Epithelial cell of umbilical artery (primary cell): ENCODE measurements at places on chromosomes 2 and 18. TPM values are rescaled to one million over a fixed set of nuclear protein-coding genes. Genes with fewer than 3 reads are reported as not detected.

GALNT5 gene
- under 0.01 and 0.30 TPM in 2 replicates for total RNA-seq

KRTCAP3 gene
- total RNA-seq, result not detected in 2 replicates

SERPINB4 gene
- under 0.01 and 0.15 TPM in 2 replicates for total RNA-seq

PLA2R1 gene
- total RNA-seq, result 14.4 and 16.2 TPM in 2 replicates

CYS1 gene
- not detected in 2 replicates for total RNA-seq

SPATA3 gene
- not detected in 2 replicates for total RNA-seq

ETAA1 gene
- 15.3 and 16.0 TPM in 2 replicates for total RNA-seq

NGEF gene
- under 0.01 TPM in 1 of 2 replicates, not detected in the other for total RNA-seq

EMILIN2 gene
- total RNA-seq, result 2.6 and 15.2 TPM in 2 replicates

PPP1R7 gene
- 43.5 and 71.7 TPM in 2 replicates for total RNA-seq

SCN9A gene
- total RNA-seq, result 1.9 and 2.6 TPM in 2 replicates

ATOH8 gene
- 4.0 and 5.8 TPM in 2 replicates for total RNA-seq

CDH19 gene
- not detected in 2 replicates for total RNA-seq

AGXT gene
- total RNA-seq, result not detected in 2 replicates

CNTNAP5 gene
- total RNA-seq, result not detected in 2 replicates

L3MBTL4 gene
- total RNA-seq, result under 0.01 and 0.46 TPM in 2 replicates

ATG16L1 gene
- 34.1 and 49.5 TPM in 2 replicates for total RNA-seq

SLC16A14 gene
- total RNA-seq, result 0.32 and 0.46 TPM in 2 replicates

ACOXL gene
- not detected in 2 replicates for total RNA-seq

SATB2 gene
- under 0.01 and 0.32 TPM in 2 replicates for total RNA-seq

PECR gene
- 2.6 and 4.6 TPM in 2 replicates for total RNA-seq

DDX18 gene
- total RNA-seq, result 58.8 and 82.2 TPM in 2 replicates

GRHL1 gene
- 1.1 and 1.3 TPM in 2 replicates for total RNA-seq

ASAP2 gene
- total RNA-seq, result 41.5 and 52.3 TPM in 2 replicates

PLCD4 gene
- 0.97 and 2.1 TPM in 2 replicates for total RNA-seq

CRYGD gene
- total RNA-seq, result not detected in 2 replicates

MGAT4A gene
- total RNA-seq, result 84.5 and 86.7 TPM in 2 replicates

CFAP65 gene
- total RNA-seq, result not detected in 2 replicates

TSGA10 gene
- total RNA-seq, result 0.65 and 0.76 TPM in 2 replicates

CHRND gene
- not detected in 2 replicates for total RNA-seq

FBXO36 gene
- total RNA-seq, result 1.3 and 1.7 TPM in 2 replicates

NOL4 gene
- total RNA-seq, result not detected in 2 replicates

LRATD1 gene
- under 0.01 TPM in 1 of 2 replicates, not detected in the other for total RNA-seq

IL36RN gene
- not detected in 2 replicates for total RNA-seq

CIB4 gene
- total RNA-seq, result not detected in 2 replicates

LCT gene
- not detected in 2 replicates for total RNA-seq

CYP26B1 gene
- total RNA-seq, result under 0.01 and 0.32 TPM in 2 replicates

UPP2 gene
- total RNA-seq, result not detected in 2 replicates

TNS1 gene
- total RNA-seq, result 9.1 and 19.8 TPM in 2 replicates

KYNU gene
- total RNA-seq, result 0.32 and 1.2 TPM in 2 replicates

NPAS2 gene
- total RNA-seq, result 6.8 and 8.1 TPM in 2 replicates

SCYGR4 gene
- not detected in 2 replicates for total RNA-seq

KIF1A gene
- total RNA-seq, result under 0.01 TPM in 1 of 2 replicates, not detected in the other

ARHGEF33 gene
- total RNA-seq, result 0.15 TPM in 1 of 2 replicates, not detected in the other
